ENCODE measurements at places on chromosomes 4 and X.

- no peak for DNase-seq
Measured at GRCh38 chr4:113996599-113997177, 17.2 kb upstream of the ARSJ start.

DNA sequence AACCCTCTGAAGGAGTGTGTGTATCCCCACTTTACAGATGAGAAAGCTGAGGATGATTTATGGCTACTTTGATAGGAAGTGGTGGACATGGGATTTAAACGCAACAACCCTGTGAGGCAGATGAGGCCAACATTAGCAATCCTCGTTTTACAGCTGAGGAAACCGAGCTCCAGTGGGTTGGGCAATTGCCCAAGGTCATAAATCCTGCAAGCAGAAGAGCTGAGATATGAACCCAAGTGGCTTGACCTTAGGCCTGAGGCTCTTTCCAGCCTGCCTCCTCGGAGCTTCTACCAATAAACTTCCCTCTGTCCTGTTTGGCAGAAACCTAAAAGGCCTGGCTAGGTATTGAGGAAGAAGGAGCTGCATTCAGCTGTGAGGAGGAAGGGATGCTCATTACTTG lies 185.5 kb upstream of the RBPJ start:
- DNase-seq: no peak

- DNase-seq: no peak
Measured at GRCh38 chrX:3094261-3094660, 53.0 kb downstream of the ARSF start.

- DNase-seq: no peak
Measured at GRCh38 chrX:133639726-133640125, 224.4 kb upstream of the GPC4 start.

DNA sequence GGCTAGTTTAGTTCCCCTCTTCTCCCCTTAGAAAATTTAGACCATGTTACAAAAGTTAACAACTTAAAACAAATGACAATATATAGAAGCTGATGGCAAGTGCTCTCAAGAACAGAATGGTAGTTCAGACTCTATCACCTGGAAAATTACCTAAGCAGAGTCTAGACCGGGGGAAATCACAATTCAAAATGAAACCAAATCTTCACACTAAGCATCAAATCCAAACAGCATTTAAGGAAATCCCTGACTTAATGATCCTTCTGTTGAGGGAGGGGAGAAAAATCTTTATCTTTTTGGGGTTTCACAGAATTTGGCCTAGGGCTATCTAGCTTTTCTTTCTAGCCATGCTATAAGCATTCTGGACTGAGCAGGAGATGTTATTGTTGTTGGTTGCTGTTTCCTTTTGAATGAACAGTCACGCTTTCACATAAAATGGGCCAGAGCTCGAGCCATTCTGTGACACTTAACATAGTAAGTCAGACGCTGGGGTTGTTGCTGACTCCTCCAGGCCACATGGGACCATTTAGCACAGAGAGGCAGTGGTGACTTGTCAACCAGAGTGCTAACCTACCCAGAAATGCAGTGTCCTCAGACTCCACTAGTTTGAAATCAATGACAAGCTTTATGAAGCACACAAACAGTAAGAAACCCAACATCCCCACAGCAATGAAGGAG lies 16.0 kb upstream of the LSM6 start:
- no peak for DNase-seq

DNA sequence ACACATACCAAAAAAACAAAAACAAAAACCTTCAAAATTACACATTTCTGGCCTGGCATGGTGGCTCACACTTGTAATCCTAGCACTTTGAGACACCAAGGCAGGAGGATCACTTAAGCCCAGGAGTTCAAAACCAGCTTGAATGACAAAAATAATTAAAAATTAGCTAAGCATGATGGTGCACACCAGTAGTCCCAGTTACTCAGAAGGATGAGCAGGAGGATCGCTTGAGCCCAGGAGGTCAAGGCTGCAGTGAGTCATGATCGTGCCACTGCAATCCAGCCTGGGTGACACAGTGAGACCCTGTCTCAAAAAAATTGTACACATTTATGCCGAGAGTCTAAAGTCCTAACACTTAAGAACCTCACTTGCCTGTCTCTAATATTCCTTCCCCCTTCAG lies 18.3 kb downstream of the SLC39A8 start:
- DNase-seq: no peak

Measured in stimulated activated CD8-positive, alpha-beta memory T cell treated with anti-CD3 and anti-CD28 coated beads, Interleukin-2, amount 100 ng/mL, for 48 hours (primary cell).